ENCODE measurements at places on chromosomes 3 and 15.

DNA sequence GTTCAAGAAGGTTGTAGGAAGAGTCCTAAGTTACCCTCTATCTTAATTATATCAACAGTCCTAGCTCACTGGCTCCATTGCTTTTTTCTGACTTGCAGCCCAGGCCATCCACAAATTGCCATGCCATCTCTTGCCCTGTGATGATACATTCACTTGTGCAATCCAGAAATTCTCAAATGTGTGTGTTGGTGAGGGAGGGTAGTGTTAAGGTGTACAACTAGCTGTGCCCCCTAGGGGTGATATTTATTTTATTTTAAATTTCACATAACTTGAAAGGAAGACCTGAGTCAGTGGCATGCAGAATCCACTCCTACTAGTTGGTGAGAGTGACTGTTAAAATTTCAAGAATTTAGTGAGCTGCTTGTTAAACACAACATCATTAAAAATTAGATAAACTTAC is 156.1 kb upstream of the ANKRD28 start:
- H3K27ac ChIP-seq, result no peak overlapping the region
- no peaks in the 10 kb centered on the region for H3K27me3 ChIP-seq
- peak; percentile 14 for DNase-seq
- H3K36me3 ChIP-seq, result no peaks in the 10 kb centered on the region
- peaks cover 7% of the 10 kb centered on the region for H3K4me1 ChIP-seq

- no peaks in the 10 kb centered on the region for H3K27me3 ChIP-seq
- DNase-seq, result peak; percentile 53
- H3K4me3 ChIP-seq, result no peak overlapping the region
- H3K36me3 ChIP-seq, result no peaks in the 10 kb centered on the region
- no peak overlapping the region for H3K27ac ChIP-seq
These were observed 95.7 kb downstream of the HHLA2 start for GRCh38 chr3:108391917-108392593.

GRCh38 chr3:23263796-23264195 is 60.7 kb downstream of the UBE2E2 start:
- peak; percentile 47 for DNase-seq
- no peaks in the 10 kb centered on the region for H3K27me3 ChIP-seq
- H3K4me3 ChIP-seq, result no peak overlapping the region
- H3K27ac ChIP-seq, result peak overlapping the region; percentile 62

GRCh38 chr3:127339928-127340861 is 52.3 kb upstream of the PRR20G start:
- no peak for DNase-seq
- H3K36me3 ChIP-seq, result no peaks in the 10 kb centered on the region
- H3K4me3 ChIP-seq, result no peak overlapping the region

DNA sequence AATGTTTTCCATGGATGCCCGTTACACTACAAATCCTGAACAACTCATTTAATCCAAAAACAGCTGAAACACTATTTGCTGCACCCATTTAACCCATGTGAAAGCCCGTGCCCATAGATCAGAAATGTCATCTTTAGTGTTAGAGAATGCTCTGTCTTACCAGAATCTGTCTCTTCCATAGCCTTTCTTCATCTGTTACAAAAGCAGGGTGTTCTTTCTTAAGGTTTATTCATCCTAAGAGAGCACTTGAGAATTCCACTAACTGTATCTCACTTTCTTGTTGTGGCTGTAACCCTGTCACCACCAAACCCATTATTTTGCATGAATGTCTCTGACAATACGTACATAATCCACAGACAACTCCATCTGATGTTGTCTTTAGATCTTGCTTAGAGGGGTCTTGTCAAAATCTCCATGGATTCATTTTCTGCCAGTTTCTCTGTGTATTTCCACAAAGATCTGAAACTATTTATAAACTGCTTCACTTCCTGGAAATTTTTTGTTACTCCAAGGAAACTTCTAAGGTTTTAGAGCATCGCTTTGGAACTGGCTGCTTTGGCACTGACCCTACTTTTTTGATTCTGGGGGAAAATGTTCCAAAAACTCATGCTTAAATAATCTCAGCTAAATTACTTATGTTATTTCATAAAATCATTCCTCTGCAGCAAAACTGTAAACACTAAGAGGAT is 167.8 kb upstream of the CCDC54 start:
- no peak overlapping the region for H3K27ac ChIP-seq
- no peak overlapping the region for H3K4me3 ChIP-seq
- H3K27me3 ChIP-seq, result no peaks in the 10 kb centered on the region

DNA sequence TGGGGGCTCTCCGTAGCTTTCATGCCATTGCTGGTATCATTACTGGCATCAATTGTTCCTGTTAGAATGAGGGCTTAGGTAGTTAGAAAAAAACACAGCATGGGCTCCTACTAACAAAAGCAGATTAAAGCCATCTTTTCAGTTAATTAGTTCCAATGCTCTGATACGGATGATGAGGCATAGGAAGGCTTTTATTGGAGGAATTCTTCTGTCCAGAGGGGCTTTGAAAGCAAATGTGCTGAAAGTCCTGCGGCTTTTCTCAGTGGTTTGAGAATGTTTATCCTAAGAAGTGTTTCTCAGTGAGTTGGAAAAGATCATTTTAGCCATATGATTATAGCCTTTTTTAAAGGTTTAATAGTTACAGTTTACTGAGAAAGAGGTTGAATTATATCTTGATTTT is 198.5 kb downstream of the THSD4 start:
- no peak for DNase-seq
- no peak overlapping the region for H3K4me3 ChIP-seq
- H3K27ac ChIP-seq, result no peak overlapping the region
- H3K4me1 ChIP-seq, result no peaks in the 10 kb centered on the region
- no peaks in the 10 kb centered on the region for H3K36me3 ChIP-seq

DNA sequence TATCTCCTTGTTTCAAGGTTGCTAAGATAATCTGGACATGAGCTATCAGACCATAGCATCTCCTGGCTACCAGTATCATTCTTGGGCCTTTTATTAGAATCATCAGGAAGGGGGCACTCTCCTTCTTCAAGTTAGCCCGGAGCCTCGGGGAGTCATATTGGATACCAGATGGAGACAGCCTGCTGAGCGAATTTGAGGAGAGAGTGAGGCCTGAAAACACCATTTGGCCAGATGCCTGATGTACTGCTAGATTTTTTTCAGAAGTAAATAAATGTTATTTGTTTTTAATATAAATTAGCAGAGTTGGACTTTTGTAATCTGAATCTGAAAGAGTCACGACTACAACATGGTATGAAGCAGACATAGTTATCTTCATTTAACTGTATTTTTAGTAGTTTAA is 848.6 kb downstream of the IGSF11 start:
- H3K4me1 ChIP-seq, result no peaks in the 10 kb centered on the region
- no peak for DNase-seq
- no peaks in the 10 kb centered on the region for H3K27me3 ChIP-seq

GRCh38 chr15:88272421-88272820 is 15.9 kb upstream of the NTRK3 start:
- H3K27ac ChIP-seq, result no peak overlapping the region
- H3K27me3 ChIP-seq, result peaks cover 5% of the 10 kb centered on the region
- DNase-seq, result no peak

DNA sequence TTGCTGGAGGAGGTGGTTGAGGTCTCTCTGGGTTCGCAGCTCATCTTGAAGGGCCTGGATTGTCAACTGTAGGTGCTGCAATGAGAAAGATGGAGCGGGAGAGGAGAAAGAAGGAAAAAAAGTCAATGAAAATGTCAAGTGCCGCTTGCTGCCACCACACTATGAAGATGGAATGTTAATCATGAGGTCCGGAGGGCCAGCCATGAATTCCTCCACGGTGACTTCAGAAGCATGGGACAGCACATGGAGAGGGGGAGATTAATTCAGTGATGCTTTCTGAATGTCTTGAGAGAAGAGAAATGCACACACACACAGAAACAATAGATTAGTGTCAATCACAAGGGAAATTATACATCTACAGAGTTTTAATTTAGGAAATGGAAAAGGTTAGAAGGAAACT is 171.9 kb downstream of the ERC2 start:
- H3K36me3 ChIP-seq, result no peaks in the 10 kb centered on the region
- H3K27me3 ChIP-seq, result no peaks in the 10 kb centered on the region

- no peaks in the 10 kb centered on the region for H3K36me3 ChIP-seq
- H3K27me3 ChIP-seq, result no peaks in the 10 kb centered on the region
- no peak for DNase-seq
- H3K27ac ChIP-seq, result no peak overlapping the region
These were observed 32.7 kb downstream of the WDR76 start for GRCh38 chr15:43859546-43859945.

- no peak overlapping the region for H3K4me3 ChIP-seq
- no peaks in the 10 kb centered on the region for H3K27me3 ChIP-seq
- H3K4me1 ChIP-seq, result peaks cover 9% of the 10 kb centered on the region
- no peaks in the 10 kb centered on the region for H3K36me3 ChIP-seq
- DNase-seq, result no peak
These were observed 350.3 kb downstream of the TUSC7 start for GRCh38 chr3:117059956-117060270.

GRCh38 chr3:126127452-126127851 is 43.5 kb upstream of the SLC41A3 start:
- H3K4me1 ChIP-seq, result no peaks in the 10 kb centered on the region
- no peak for DNase-seq
- peaks cover 10% of the 10 kb centered on the region for H3K27me3 ChIP-seq
- H3K27ac ChIP-seq, result no peak overlapping the region
- no peaks in the 10 kb centered on the region for H3K36me3 ChIP-seq
- H3K4me3 ChIP-seq, result no peak overlapping the region

DNA sequence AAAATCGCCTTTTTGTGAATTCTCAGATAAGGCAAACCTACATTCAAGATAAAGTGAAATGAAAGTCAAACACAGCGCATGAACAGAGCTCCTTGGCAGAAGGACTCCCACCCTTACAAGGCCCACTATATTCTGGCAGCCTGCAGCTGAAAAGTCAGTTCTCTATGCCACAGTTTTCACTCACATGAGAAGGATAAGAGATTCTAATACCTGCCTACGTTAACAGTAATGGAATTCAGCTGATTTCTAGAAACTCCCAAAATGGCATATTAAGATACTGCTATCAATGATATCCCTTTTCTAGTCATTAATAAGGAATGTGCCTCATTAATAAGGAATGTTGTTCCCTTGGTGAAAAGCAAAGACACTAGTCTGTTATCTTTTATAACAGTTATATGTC is 27.0 kb downstream of the SLC30A4 start:
- no peak for DNase-seq
- H3K27ac ChIP-seq, result no peak overlapping the region
- no peak overlapping the region for H3K4me3 ChIP-seq
- no peaks in the 10 kb centered on the region for H3K36me3 ChIP-seq
- no peaks in the 10 kb centered on the region for H3K27me3 ChIP-seq
- H3K4me1 ChIP-seq, result peaks cover 14% of the 10 kb centered on the region

- H3K4me1 ChIP-seq, result no peaks in the 10 kb centered on the region
- no peak overlapping the region for H3K4me3 ChIP-seq
- no peak overlapping the region for H3K27ac ChIP-seq
- no peak for DNase-seq
- no peaks in the 10 kb centered on the region for H3K27me3 ChIP-seq
- H3K36me3 ChIP-seq, result no peaks in the 10 kb centered on the region
These were observed 1186.5 kb downstream of the SI start for GRCh38 chr3:163891771-163892170.

DNA sequence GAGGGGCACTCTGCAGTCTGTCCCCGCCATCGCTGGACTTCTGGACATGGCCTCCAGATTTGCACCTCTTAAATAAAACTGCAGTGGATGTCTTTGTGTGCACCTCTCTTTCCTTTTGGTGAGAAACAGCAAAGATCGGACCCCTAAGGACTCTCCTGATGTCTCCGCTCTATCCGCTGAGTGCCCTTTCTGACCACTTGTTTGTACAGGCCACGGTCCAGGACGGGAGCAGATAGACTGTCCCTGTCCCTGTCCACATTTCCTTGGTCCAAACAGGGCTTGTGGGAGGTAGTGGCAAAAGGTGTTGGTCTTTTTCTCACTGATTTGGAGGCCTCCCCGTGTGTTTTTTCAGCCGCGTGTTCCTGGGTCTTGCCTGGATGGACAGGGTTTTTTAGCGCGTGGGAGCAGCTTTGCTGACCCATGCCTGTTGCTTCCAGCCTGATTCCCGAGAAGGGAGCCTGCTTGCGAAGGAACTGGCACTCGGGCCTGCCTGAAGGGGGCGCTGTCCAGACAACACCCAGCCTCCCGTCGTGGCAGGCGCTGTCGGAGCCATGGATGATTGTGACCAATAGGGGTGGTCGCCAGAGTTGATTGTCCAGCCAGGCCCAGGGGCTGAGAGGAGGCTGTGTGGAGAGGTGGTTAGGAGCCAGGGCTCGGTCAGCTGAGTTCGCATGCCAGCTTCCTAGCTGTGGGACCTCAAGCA is 13.2 kb upstream of the STAB1 start:
- peaks cover 25% of the 10 kb centered on the region for H3K36me3 ChIP-seq
- H3K4me3 ChIP-seq, result no peak overlapping the region
- DNase-seq, result peak; percentile 43
- peaks cover 13% of the 10 kb centered on the region for H3K4me1 ChIP-seq

DNA sequence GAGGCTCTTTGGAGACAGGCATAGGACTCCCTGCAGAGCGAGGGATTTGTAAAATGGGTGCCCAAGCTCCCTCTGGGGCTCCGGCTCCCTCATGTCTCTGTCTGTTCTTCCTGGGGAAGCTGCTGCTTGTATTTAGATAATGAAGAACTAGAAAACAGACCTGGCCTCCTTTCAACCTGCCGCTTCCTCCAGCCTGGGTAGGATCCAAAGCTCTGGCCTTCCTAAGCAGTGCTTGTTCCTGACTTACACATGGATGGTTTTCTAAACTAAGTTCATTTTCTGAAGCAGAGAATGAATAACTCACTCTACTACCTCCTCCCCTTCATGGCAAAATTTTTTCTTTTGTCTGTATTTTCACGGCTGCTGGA is 36.9 kb upstream of the MYZAP start:
- DNase-seq, result no peak
- peaks cover 19% of the 10 kb centered on the region for H3K4me1 ChIP-seq
- H3K27ac ChIP-seq, result no peak overlapping the region
- no peaks in the 10 kb centered on the region for H3K36me3 ChIP-seq
- H3K4me3 ChIP-seq, result no peak overlapping the region

DNA sequence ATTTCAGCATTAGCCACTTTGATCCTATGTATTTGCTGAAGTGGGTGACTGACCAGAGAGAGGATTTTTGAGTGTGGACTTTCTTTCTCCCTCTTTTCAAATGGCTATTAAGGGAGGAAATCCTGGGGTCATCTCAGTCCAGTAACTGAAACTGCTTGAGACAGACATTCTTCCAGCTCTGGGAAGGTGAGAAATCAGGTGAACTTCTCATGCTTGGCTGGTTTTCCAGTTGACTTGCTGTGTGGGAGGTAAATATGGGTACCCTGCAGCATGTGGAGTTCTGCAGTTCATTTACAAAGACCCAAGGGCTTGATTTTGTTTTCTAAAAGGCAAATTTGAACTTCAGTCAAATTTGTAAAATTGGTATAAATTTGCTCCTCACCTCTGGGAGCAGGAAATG is 461.1 kb upstream of the TBL1XR1 start:
- no peaks in the 10 kb centered on the region for H3K36me3 ChIP-seq
- no peaks in the 10 kb centered on the region for H3K4me1 ChIP-seq
- no peak overlapping the region for H3K4me3 ChIP-seq
- H3K27ac ChIP-seq, result no peak overlapping the region
- DNase-seq, result no peak

- H3K27ac ChIP-seq, result no peak overlapping the region
- no peak overlapping the region for H3K4me3 ChIP-seq
- DNase-seq, result peak; percentile 21
- peaks cover 39% of the 10 kb centered on the region for H3K4me1 ChIP-seq
These were observed 193.0 kb upstream of the THRB start for GRCh38 chr3:24687671-24688070.
